ENCODE measurements at places on chromosomes 16 and 17.

- DNase-seq, result no peak
Measured at GRCh38 chr17:7437950-7438614, 1.2 kb upstream of the FGF11 start.

GRCh38 chr16:13379266-13379665, 477.9 kb downstream of the SHISA9 start:
- DNase-seq, result no peak

DNA sequence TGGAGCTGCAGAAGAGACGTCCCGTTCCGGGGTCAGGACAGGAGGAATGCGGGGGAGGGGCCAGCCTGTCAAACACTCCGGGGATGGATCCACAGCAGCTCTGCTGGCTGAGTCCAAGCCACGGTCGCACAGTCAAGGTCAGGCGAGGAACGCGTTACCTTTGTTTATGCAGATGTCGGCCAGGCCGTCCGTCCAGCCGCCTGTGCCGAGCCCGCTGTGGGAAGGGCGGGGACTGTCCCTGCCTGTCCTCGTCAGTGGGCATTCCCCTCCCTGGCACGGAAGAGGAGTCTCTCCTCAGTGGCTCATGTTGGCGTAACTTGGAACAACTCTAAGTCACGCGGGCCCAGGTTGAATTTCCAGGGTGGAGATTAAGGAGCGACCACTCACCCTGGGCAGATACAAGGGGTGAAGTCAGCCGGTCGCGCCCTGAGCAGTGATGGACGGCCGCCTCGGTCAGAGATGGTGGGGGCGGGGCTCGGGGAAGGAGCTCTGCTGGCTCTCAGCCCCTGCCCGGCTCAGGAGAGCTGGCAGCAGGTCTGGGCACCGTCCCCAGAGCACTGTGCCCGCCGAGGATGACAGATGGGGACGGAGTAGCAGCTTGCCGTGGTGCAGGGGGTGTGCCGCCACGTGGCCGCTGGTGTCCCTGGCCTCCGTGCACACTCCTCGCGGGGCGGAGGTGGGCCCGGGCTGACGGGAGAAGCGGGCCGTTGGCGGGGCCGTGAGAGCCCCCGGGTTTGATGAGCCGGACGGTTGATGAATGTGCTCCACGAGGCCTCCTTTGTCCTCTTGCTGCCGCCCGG, 7.3 kb downstream of the CACNA1H start:
- no peak for DNase-seq

- peak; percentile 77 for DNase-seq
Measured at GRCh38 chr17:40035162-40035559, 19.0 kb downstream of the MED24 start.

DNA sequence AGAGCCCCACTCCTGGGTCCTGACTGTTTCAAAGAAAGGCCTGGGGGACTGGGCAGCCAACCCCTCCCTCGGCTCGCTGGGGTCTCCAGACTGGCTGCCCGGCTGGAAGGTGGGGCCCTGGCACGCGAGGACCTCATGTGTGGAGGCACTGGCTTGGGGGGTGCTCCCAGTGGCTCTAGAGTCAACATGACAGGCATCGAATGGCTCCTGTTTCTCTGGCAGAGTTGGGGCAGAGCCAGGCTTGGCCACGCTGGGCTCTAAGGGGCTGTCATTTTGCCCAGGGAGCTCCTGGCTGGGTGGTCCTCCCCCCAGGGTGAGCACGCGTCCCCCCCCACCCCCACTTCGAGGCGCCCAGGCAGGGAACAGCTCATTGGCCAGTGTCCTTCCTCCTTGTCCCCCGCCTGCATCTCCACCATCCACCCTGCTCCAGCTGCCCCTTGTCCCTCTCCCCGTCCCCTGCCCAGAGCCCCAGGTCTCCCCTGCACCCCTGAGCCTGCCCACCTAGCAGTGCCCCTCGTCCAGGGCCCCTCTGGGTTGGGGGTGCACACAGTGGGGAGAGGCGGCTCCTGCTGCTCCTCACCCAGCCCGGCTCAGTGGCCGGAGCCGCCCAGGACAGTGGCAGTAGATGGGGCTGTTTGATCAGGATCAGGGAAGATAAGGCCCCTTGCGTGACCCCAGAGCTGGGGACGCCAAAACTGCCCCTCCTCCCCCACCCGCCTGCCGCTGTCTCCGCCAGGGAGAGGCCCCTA, 2.7 kb downstream of the GCGR start:
- no peak for DNase-seq
